CD4-positive, alpha-beta T cell treated with Interleukin-6 for 4 hours (primary cell): ENCODE measurements at places on chromosomes 12 and 14.

- no peak for DNase-seq
Observed at GRCh38 chr12:133236144-133236543, 467 bp upstream of the ANHX start.

DNA sequence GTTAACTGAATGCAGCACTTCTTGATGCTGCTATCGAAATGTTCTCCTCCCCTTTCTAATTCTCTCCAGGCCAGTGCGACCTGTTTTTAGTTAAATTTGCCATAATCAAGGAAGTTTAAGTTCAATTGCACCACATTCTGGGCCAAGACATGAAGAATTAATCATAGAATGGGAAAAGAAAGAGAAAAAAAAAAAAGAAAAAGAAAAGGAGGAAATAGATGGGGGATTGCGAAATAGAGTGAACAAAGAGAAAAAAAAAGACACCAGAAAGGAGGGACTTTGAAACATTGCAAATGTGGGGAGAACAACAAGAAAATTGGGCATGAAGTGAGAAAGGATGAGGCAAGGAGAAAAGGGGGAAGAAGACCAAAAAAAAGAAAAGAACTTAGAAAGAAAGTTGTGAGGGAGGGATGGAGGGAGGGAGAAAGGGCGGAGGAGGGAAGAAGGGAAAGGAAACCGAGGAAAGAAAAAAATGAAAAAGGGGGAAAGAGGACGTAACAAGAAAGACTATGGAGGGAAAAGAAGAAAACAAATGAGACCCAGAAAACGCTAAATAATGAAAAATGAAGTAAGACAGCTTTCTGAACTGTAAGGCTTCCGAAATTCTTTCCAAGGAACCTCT, 32.8 kb upstream of the TBX5 start:
- DNase-seq, result no peak

GRCh38 chr14:53751650-53752049, 205.0 kb downstream of the BMP4 start:
- no peak for DNase-seq

GRCh38 chr14:96194657-96195431, 9.8 kb upstream of the BDKRB2 start:
- DNase-seq, result no peak
